ENCODE measurements at places on chromosomes 4 and X. TPM values are rescaled to one million over a fixed set of nuclear protein-coding genes. Genes with fewer than 3 reads are reported as not detected.

CXCL1 gene
- polyA plus RNA-seq, result 0.06 TPM

QRFPR gene
- not detected for polyA plus RNA-seq

BCLAF3 gene
- 1.1 TPM for polyA plus RNA-seq

STATH gene
- not detected for polyA plus RNA-seq

SSX3 gene
- polyA plus RNA-seq, result 0.21 TPM

GABRE gene
- polyA plus RNA-seq, result 8.1 TPM

RHOH gene
- polyA plus RNA-seq, result not detected

CLIC2 gene
- polyA plus RNA-seq, result 0.16 TPM

LRP2BP gene
- polyA plus RNA-seq, result 0.30 TPM

CCKAR gene
- not detected for polyA plus RNA-seq

KLF3 gene
- 8.9 TPM for polyA plus RNA-seq

GNRHR gene
- 0.02 TPM for polyA plus RNA-seq

MAGEB10 gene
- not detected for polyA plus RNA-seq

All from SK-N-SH (cell line).